ENCODE measurements at places on chromosomes 2 and 18.
A peak's percentile ranks its signal among the peaks of the same experiment; 100 is the strongest.

DNA sequence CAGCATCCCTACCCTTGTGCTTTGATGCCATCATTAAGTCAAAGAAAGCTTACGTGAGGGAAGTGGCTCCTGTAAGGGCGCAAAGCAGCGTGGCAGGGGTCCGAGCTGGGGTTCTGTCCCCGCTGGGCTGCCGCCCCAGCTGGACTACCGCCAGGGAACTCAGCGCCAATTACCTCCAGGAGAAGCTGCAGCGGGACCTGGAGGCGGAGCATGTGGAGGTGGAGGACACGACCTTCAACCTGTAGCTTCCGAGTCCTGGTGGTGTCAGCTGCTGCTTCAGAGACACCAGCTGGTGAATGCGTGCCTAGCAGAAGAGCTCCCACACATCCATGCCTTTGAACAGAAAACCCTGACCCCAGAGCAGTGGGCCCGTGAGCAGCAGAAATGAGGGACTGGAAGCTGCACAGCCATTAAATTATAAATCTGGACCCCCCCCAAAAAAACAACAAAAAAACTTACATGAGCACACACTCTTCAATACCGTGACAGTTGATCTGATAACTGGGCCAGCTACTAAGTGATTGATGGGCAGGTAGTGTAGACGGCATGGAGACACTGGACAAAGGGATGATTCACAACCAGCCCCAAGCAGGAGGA is 20.1 kb upstream of the YES1 start:
- no peak for DNase-seq

DNA sequence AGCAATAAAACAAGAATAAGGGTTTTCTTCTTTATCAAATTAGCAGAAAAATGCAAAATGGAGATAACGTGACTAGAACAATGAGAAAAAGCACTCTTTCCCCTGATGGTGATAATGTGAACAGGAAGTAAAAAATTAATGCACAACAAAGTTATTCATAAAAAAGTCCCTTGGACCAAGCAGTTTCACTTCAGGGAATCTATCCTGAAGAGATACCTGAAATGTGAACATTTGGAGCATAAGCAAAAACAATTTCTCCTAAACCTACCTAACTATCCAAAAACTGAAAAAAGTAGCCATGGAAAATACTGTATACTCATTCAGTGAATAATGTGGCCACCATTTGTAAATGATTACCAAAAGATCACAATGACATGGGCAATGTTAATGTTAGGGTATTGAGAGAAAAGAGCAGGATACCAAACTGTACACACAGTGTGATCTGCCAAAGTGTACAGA is 48.7 kb downstream of the TRIP12 start:
- no peak for DNase-seq

- DNase-seq, result no peak
Observed at GRCh38 chr2:208671284-208671683, 264.7 kb downstream of the PTH2R start.

DNA sequence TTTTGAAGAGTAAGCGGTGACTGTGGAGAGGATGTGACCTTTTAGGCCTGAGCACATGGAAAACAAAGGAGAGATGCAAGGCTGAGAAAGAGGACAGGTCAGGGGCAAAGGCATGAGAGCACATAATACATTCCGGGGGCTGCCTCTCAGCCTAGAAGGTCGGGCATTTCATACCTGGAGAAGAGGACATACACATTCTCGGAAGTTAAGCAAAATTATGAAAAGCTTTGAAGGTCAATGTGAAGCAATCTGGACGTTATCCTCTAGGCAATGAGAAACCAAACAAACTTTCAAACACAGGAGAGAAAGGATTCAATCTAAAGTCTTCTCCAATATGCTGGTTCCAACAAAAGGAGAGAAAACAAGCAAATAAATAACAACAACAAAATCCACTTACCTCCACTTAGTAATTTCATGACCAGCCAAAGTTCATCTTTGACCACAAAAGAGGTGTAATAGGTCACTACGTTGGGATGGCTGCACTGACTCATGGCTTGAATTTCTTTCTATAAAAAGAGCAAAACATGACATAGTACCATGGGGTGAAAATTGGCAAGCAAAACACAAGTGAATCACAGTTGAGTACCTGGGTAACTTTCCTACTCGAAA is 80.4 kb downstream of the STK39 start:
- peak; percentile 26 for DNase-seq

DNA sequence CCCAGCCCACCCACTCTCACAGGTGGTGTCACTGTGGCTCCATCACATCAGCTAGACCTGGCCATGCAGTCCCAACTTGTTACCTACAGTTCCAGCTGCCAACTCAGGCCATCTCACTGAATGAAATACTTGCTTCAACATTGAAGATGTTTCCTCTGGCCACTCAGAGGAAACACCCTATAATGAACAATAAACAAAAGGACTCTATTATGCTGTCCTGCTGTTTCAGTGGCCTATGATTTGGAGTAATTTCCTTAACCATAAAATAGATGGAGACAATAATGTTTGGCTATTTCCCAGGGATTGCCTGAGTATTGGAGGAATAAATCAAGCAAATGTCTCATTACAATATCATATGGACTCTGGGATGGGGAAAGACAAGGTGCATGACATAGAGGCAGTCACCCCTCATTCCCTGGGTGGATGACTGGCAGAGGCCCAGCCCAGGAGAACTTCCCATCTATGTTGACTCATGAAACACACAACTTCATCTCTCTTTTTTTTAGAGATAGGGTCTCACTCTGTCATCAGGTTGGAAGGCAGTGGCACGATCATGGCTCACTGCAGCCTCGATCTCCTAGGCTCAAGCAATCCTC is 134.4 kb downstream of the TGIF1 start:
- no peak for DNase-seq

DNA sequence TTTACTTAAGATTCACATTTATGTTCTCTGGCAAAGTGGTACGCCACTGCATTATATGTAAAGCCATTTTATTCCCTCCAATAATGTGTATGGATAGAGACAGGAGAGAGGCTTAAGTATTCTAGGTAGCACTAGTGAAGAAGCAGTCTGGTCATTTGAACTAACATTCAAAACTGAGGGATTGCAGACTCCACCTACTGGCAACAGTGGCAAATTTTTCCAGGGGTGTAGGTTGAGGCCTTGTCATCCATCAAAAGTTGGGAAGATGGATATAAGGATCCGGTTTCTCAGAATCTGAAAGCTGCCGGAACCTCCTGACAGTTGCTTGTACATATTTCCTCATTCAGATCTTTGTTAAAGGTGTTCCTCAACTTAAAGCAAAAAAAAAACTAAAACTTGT is 465.5 kb upstream of the FSHR start:
- no peak for DNase-seq

DNA sequence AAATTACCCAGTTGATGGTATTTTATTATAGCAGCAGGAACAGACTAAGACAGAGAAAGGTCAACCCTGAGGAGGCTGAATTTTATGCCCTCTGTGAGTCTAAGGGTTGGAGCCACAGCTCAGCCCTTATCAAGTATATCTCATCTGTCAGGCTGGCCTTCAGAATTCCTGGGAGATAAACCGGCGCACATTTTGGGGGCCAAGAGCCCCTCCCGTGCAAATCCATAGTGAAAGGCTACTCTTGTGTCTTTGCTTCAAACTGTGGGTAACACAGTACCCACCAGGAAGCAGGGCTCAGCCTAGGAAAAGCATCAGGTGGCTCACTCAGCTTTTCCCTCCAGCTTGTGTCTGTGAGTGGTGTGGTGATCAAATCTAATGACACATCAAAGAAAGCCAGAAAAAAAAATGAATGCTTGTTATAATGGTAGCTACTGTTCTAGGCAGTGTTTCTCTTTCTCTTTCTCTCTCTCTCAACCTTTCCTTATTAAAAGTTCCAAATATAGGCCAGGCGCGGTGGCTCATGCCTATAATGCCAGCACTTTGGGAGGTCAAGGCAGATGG is 25.0 kb upstream of the ASXL2 start:
- DNase-seq, result no peak

GRCh38 chr2:236882930-236883329 is 202.8 kb upstream of the COPS8 start:
- no peak for DNase-seq

- DNase-seq, result no peak
Observed at GRCh38 chr2:156346731-156347130, 14.2 kb upstream of the NR4A2 start.

DNA sequence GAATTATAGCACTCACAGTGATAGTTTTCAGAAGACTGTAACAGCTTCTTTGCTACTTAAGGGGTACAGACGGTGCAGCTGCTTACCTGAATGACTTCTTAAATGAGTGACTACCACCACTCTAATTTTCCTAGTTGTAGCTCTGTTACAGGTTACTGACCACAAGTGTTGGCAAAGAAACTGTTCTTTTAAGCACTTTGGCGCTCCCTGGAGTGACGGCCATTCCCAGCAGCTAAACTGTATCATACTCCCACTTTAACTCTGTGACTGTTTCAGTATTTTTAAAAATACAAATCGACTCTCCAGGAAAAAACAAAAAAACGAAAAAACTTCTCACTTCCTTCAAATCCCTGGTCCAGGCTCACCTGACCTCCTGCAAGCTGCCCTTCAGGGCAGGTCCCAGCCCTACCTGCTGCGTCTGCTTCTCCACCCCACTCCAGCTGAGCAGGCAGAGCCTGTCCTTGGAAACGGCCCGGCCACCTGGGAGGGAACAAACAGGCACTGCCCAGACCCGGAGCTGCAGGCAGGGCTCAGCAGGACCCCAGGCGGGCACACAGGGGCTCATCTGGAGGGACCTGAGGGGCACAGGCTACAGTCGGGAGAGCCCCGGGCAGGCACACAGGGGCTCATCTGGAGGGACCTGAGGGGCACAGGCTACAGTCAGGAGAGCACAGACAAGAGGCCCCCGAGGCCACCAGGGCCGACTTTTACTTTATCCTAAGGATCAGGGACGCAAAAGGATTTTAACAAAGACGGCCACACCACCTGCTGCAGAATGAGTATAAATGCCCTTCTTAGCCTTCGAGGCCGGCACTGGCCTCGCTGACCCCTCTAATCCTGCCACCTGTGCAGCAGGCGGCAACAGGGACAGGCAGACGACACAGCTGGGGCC is 24.5 kb downstream of the SLC66A2 start:
- DNase-seq, result no peak

GRCh38 chr2:68091439-68092034 is 28.7 kb upstream of the C1D start:
- DNase-seq, result no peak

DNA sequence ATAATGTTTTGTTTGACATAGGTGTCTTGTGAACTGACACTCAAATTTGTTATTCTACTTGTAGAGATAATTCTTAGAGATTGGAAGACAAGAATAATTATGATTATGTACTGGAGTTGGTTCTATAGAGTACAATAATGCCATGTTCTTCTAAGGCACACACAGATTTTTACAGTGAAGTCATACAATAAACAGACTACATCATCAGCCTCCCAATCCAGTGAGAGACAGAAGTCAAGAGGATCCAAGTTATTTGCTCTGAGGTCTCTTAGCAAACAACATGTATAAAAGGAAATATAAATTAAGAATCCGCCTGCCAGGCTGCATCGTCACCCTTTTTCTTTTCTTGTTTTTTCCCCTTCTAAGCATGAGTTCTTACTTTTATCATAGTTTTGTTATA is 613.5 kb upstream of the SETBP1 start:
- no peak for DNase-seq

- DNase-seq, result no peak
Observed at GRCh38 chr2:18924886-18925285, 335.5 kb upstream of the NT5C1B start.

DNA sequence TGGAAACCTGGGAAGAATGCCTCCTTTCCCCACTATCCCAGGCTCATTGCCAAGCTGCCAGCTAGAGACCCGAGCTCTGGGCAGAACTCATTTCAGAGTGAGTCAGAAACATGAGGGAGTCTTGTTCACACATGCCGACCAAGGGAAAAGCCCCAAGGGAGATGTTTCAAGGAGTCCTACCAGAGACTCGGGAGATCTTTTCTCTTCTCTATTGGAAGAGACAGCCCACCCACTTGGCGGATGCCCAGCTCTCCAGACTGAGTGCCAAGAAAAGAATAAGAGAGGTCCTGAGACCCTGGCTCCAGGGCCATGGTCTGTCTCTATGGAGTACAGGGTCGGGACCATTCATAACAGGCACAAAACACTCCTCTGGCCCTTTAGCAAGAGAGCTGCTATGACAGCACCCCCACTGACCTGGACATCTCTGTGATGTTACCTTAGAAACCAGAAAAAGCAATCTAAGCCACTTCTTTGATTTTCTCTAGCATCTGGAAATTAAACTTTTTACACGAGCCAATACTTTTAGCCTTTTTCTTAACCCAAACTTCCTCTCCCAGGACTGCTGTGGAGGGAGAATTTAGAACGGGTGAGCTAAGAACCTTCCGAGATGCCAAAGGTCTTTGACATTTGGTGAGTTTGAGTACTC is 18.5 kb upstream of the IGFBP5 start:
- peak; percentile 86 for DNase-seq

GRCh38 chr18:39162013-39162827 is 1596.6 kb upstream of the CELF4 start:
- no peak for DNase-seq

Measured in stromal cell of bone marrow (primary cell).